ENCODE measurements at places on chromosomes 3 and 15. TPM values are rescaled to one million over a fixed set of nuclear protein-coding genes. Genes with fewer than 3 reads are reported as not detected.

LRRC2 gene
- total RNA-seq, result not detected

PP2D1 gene
- not detected for total RNA-seq

ECE2 gene
- not detected for total RNA-seq

RYK gene
- 33.6 TPM for total RNA-seq

SNTN gene
- not detected for total RNA-seq

CTXND1 gene
- total RNA-seq, result not detected

TRIM42 gene
- not detected for total RNA-seq

PEX5L gene
- not detected for total RNA-seq

HDDC3 gene
- total RNA-seq, result 31.9 TPM

HEG1 gene
- total RNA-seq, result 7.4 TPM

SPATA12 gene
- 0.52 TPM for total RNA-seq

HHLA2 gene
- total RNA-seq, result 0.08 TPM

LIPC gene
- 0.16 TPM for total RNA-seq

IL12A gene
- 0.49 TPM for total RNA-seq

KNG1 gene
- not detected for total RNA-seq

KLHL40 gene
- total RNA-seq, result not detected

ATP8B4 gene
- total RNA-seq, result 1.6 TPM

CELSR3 gene
- 4.4 TPM for total RNA-seq

RTF1 gene
- total RNA-seq, result 26.4 TPM

MAP1A gene
- 0.99 TPM for total RNA-seq

HPS3 gene
- 34.7 TPM for total RNA-seq

CAMK2N2 gene
- 1.1 TPM for total RNA-seq

SH3GL3 gene
- total RNA-seq, result 0.68 TPM

NEO1 gene
- 37.7 TPM for total RNA-seq

ZBTB47 gene
- total RNA-seq, result 6.0 TPM

RPL4 gene
- 5,336 TPM for total RNA-seq

CMTM8 gene
- 9.9 TPM for total RNA-seq

ROPN1 gene
- not detected for total RNA-seq

SLC15A2 gene
- 0.36 TPM for total RNA-seq

ATP13A5 gene
- not detected for total RNA-seq

GHSR gene
- not detected for total RNA-seq

PCNP gene
- total RNA-seq, result 109 TPM

OCA2 gene
- total RNA-seq, result 0.13 TPM

GPR27 gene
- 4.0 TPM for total RNA-seq

TMEM266 gene
- 0.05 TPM for total RNA-seq

Data from A549 treated with DMSO at 1 μM for 4 hours (cell line).